ENCODE measurements at places on chromosomes 1 and 21. TPM values are rescaled to one million over a fixed set of nuclear protein-coding genes. Genes with fewer than 3 reads are reported as not detected.
A peak's percentile ranks its signal among the peaks of the same experiment; 100 is the strongest.

GRCh38 chr21:42724226-42724920, 71.0 kb downstream of the PDE9A start:
- DNase-seq = no peak

GRCh38 chr1:22107126-22107525, 35.8 kb downstream of the WNT4 start:
- no peak for DNase-seq

FCN3 gene
- total RNA-seq = not detected

DNA sequence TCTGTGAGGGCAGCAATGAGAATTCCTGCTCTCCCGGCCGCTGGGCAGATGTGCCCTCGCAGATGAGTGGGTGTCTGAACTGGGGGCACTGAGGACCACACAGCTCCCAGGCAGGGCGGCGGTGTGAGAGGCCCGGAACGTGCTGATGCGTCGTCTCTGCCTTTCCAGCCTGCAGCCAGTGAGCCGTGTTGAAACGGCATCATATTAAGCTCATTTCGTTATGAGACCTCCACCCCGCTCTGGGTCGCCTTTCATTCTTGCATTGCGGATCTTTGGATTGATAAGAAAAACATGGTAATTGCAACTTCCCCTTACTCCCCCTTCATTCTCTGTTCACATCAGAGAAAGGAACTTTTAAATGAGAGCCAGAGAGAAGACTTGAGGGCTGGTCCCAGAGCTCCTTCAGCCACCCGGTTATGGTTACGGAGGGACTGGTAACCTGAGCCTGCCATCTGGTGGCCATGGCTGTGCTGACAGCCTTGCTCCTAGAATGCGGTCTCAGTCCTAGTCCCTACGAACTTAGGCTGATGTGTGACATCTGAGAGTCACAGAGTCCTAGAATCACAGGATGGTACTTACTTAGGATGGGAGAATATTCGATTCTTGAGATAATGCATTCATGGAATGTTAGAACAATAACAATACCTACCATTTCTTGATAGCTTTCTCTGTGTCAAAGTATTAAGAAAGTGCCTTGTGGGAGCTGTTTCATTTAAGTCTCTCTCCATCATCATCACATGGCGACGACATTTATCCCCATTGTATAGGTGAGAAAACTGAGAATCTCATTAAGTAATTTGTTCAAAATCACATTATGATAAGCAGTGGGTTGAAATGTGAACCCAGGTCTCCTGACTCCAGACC, 271.0 kb downstream of the TRABD2B start:
- peak; percentile 75 for DNase-seq

DNA sequence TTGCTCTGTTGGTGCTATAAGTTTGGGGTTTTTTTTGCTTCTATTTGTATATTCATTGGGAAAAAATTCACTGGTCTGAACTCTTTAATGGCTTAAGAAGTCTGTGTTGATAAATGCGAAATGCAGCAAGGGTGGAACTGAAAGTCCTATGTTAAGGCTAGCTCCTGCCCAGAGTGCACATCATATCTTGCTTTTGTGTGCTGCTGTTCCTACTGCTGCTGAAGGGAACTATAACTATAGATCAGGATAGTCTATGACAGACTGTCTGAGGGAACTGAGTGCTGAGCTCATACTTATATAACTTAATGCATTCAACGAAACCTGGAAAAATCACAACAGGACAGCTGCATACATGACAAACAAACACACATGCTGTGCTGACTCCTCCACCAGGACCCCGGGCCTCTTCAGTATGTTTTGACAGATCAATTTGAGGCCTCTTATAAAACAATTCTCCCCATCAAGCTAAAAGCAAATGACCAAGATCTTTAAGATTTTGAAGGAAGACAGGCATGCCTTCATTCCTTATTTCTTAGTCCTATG, 1031.5 kb upstream of the ADGRL2 start:
- no peak for DNase-seq

DNA sequence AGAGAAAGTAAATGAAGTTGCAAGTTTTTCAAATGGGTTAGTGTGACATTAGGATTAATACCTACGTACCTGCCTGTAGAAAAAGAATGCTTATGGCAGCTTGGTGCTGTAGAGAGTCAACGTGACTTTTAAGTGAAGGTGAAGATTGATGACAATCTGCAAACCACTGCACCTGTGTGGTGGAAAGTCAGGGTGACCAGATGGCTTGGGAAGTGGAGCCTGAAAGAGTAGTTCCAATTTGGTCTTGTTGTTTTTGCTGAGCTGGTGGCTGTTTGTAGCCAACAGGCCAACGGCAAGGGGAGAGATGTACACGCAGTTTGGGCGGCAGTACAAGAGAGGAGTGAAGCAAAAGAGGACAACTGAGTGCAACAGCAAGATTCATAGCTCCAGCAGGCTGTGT, 78.1 kb upstream of the JAK1 start:
- no peak for DNase-seq

DNA sequence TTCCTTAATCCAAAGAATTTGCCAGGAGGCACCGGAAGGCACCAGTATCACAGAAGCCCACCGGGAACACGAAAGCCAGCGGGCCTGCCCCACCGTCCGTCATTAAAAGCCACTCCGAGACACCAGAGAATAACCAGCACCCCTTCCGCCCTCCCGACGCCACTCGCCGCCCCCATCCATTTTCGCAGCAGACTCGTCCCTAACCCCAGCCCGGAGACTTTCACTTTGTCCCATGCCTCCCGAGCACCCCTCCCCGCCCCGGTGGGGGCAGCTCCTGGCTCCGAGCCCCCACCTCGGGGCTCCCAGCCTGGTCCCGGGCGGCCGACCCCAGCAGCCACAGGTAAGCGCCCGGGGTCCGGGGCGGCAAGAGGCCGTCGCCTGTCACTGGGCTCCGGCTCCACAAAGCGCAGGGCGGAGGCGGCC, 105.4 kb downstream of the SLC45A1 start:
- DNase-seq = peak; percentile 53

GRCh38 chr1:186615332-186615731, 64.9 kb downstream of the PTGS2 start:
- no peak for DNase-seq

- no peak for DNase-seq
Measured at GRCh38 chr1:53661496-53661895, 77.5 kb downstream of the GLIS1 start.

DNA sequence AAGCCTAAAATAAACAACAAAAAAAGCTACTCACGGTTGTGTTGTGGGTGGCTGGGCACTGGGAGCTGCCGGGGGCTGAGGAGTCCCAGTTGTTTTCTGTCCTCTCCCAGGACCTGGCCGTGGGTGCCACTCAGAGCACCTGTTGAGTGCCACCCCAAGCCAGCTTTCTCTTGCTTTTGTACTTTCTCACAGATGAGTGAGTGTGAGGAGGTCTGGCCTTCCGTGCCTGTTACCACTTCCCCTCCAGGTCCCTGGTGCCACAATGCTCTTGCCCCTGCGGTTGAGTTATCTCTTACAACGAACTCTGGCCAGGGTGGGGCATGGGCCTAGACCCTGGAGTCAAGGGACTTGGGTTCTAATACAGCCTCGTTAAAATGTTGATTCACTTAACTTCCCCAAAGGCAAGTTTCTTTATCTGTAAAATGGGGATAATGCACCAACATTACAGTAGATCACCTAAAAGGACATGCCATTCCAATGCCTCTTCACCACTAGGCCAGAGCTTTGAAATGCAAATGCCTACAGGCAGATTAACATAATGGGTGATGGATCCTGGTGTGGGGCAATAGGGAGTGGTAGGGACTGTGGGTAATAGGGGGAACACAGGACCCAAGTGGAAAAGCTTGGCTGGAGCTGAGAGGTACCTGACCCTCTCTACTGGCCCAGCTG, at the start of gene CNR2:
CNR2 (minus strand) TSS at position 151 of the 669 bp plus-strand sequence. CDS start 37,745 bp downstream, outside the sequence.
- DNase-seq = peak; percentile 63

ST6GALNAC5 gene
- total RNA-seq = not detected

DNA sequence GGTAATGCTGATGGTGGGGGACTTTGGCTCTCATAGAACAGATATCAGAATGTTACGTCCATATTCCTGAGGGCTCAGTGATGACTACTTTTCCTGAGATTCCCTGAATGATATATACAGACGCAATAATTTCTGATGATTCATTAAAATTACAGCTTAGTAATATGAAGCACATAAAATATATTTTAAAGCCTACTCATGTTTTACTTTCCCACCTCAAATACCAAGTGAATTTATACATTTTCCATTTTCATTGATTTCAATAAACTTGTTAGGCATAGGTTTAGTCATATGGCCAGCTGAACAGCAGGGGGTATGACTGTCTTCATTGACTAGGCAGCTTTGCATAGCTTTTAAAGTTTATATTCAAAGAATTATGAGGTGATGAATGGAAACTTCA, 26.2 kb upstream of the PDC start:
- DNase-seq = no peak

GRCh38 chr1:116508984-116509980, 61.5 kb downstream of the CD58 start:
- DNase-seq = no peak

CAMK1G gene
- not detected for total RNA-seq

GRCh38 chr1:198649232-198649967, 10.6 kb downstream of the PTPRC start:
- DNase-seq = no peak

- no peak for DNase-seq
Measured at GRCh38 chr1:92026806-92027205, 3.0 kb upstream of the EPHX4 start.

DNA sequence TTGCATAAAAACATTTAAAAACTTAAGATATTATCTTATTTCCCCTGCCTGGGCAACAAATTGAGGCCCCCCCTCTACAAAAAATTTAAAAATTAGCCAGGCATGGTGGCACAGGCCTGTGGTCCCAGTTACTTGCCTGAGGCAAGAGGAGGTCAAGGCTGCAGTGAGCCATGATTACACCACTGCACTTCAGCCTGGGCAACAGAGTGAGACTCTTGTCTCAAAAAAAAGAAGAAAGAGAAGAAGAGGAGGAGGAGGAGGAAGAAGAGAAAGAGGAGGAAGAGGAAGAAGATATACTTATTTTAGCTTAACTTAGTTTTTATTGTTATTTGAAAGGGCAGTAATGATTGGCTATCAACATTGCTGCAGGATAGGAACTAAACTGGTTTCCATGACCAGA, 73.8 kb upstream of the IPO9 start:
- DNase-seq = no peak

GRCh38 chr1:19169642-19170041, 40.4 kb downstream of the UBR4 start:
- no peak for DNase-seq

- no peak for DNase-seq
Measured at GRCh38 chr21:40271164-40271563, 403.9 kb downstream of the PCP4 start.

DNA sequence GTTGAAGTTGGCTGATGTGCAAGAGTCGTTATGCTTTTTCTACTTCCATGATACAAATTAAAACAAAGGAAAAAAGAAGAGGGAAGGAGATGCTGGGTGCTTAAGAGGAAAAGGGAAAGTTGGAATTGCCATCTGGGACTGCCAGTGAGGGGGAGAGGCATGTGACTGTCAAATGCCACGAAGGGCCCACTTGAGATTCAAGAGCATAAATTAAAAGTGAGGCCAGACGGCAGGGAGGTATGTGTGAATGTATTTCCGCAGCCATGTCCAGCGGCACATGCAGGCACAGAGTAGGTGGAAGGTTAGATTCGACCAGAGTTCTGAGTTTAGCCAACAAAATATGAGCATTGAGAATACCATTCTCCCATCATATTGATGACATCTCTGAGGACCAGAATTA, 32.0 kb downstream of the NFASC start:
- DNase-seq = no peak
